ENCODE measurements at places on chromosomes 11 and 22. TPM values are rescaled to one million over a fixed set of nuclear protein-coding genes. Genes with fewer than 3 reads are reported as not detected.

- no peaks in the 10 kb centered on the region for H3K36me3 ChIP-seq
- peaks cover 15% of the 10 kb centered on the region for H3K4me1 ChIP-seq
- no peaks in the 10 kb centered on the region for H3K27me3 ChIP-seq
- DNase-seq, result no peak
- no peak overlapping the region for H3K4me3 ChIP-seq
- no peak overlapping the region for H3K27ac ChIP-seq
These were observed 16.1 kb downstream of the ACO2 start for GRCh38 chr22:41485033-41485432.

- no peaks in the 10 kb centered on the region for H3K36me3 ChIP-seq
- no peak overlapping the region for H3K4me3 ChIP-seq
- H3K4me1 ChIP-seq, result no peaks in the 10 kb centered on the region
- no peak overlapping the region for H3K27ac ChIP-seq
- H3K27me3 ChIP-seq, result peaks cover 19% of the 10 kb centered on the region
These were observed 32.8 kb downstream of the PARVA start for GRCh38 chr11:12410006-12410728.

DNA sequence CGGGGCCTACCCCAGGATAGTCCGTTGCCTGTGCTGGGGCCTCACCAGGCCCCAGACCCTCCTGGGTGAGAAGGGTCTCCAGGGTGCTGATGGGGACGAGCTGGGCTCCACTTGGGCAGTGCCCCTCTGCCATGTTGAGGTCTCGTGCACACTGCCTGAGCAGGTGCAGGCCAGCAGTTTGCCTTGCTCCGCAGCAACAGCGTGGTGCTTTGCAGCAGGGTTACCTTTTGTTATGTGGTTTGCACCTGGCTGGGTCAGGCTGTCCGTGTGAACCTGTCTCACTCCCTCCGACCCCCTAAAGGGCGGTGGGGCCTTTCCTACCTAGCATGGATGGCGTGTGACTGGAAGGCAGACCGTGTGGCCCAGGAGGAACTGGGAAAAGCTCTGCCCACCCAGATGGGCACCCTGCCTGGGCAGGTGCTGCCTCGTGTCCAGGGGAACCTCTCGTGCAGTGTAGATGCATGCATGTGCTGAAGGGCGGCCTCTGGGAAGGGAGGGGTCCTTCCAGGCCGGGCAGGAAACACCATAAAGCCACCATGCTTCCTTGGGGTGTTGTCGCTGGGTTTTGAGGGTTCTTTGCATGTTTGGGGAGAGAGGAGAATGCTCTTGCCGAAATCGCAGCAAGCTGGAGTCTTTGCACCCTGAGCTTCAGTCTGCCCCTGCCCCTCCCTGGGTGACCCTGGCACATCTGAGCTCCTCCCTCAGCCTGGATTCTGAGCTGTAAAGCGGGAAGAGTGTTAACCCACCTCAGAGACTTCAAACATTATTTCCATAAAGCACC is 75.4 kb upstream of the PPARA start:
- H3K36me3 ChIP-seq, result peaks cover 4% of the 10 kb centered on the region
- no peaks in the 10 kb centered on the region for H3K27me3 ChIP-seq
- peaks cover 17% of the 10 kb centered on the region for H3K4me1 ChIP-seq
- no peak for DNase-seq
- H3K27ac ChIP-seq, result no peak overlapping the region
- peak overlapping the region; percentile 17 for H3K4me3 ChIP-seq

- no peak for DNase-seq
- no peak overlapping the region for H3K27ac ChIP-seq
- H3K4me3 ChIP-seq, result no peak overlapping the region
- no peaks in the 10 kb centered on the region for H3K36me3 ChIP-seq
- peaks cover 28% of the 10 kb centered on the region for H3K27me3 ChIP-seq
These were observed 610 bp upstream of the TEX12 start for GRCh38 chr11:112166562-112166961.

DNA sequence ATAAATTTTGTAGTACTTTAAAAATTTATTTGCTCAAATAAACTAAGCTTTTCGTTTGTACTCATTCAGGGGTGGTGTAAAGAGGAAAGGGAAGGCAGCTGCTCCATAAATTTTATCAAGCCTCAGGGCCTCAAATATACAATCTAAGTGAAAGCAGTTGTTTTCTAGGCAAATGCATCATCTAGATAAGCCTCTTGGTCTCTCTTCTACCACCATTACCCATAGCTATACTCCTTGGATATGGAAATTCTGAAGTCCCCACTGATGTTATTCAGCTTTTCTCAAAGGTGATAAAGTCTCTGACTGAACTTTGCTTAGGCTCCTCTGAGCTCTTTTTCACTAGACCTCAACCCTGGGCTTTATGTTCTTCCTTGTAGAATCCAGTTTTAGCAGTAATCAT is 1313.1 kb downstream of the JRKL start:
- H3K27me3 ChIP-seq, result no peaks in the 10 kb centered on the region
- H3K4me3 ChIP-seq, result no peak overlapping the region
- H3K27ac ChIP-seq, result no peak overlapping the region
- DNase-seq, result no peak

DNA sequence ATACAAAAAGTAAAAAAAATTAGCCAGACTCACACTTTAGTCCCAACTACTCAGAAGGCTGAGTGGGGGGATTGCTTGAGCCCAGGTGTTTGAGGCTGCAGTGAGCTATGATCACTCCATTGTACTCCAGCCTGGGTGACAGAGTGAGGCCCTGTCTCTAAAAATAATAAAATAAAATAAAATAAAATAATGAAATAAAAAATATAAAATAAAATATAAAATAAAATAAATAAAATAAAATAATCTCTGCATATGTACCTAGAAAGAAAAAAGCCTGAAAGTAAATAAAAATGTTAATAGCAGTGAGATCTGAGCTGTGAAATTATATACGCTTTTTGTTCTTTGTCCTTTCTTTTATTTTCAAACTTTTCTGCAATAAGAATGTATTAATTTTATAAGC is 17.1 kb upstream of the LRP5 start:
- no peak overlapping the region for H3K27ac ChIP-seq
- H3K36me3 ChIP-seq, result no peaks in the 10 kb centered on the region
- no peak overlapping the region for H3K4me3 ChIP-seq
- peaks cover 4% of the 10 kb centered on the region for H3K4me1 ChIP-seq
- peaks cover 6% of the 10 kb centered on the region for H3K27me3 ChIP-seq
- DNase-seq, result no peak

DNA sequence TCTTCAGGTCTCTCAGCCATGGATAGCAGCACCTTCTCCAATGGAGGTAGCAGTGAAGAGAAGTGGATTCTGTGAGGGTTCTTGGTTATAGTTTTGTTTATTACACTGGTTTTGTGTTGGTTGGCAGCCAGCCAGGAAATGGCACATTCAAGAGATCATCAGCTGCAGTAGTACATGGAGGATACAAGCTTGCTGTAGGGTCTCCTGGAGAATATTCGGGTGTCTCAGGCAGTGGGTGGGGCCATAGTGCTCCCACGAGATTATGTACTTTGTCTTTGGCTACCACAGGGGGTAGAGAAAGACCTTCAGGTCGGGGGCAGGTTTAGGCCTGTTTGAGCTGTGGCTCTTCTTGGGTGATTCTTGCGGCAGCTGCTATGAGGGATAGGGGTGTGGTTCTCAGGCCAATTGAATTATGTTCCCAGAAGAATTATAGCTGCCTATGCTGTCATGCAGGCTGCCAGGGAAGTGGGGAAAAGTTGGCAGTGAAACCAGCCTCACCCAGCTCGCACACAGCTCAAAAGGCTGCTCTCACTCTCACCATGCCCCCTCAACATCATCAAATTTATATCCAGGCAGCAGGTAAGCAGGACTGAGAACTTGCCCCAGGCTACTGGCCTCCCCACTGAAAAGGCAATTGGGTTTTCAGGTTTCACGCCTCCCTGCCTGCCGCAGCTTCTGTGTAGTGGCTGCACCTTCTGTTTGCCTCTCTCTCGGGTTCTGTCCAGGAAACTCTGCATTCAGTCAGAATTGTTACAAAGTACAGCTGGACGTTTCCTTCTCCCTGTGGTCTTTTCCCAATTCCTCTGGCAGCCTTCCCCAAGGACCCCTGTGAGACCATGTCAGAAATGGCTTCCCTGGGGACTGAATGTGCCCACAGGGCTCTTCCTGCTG is 435.5 kb downstream of the LUZP2 start:
- DNase-seq, result no peak
- H3K27me3 ChIP-seq, result no peaks in the 10 kb centered on the region
- no peaks in the 10 kb centered on the region for H3K4me1 ChIP-seq
- H3K4me3 ChIP-seq, result no peak overlapping the region
- H3K36me3 ChIP-seq, result no peaks in the 10 kb centered on the region

- no peaks in the 10 kb centered on the region for H3K4me1 ChIP-seq
- DNase-seq, result no peak
- no peaks in the 10 kb centered on the region for H3K36me3 ChIP-seq
- no peak overlapping the region for H3K27ac ChIP-seq
- no peak overlapping the region for H3K4me3 ChIP-seq
- H3K27me3 ChIP-seq, result no peaks in the 10 kb centered on the region
These were observed 150.0 kb downstream of the SHANK2 start for GRCh38 chr11:71102251-71102995.

DNA sequence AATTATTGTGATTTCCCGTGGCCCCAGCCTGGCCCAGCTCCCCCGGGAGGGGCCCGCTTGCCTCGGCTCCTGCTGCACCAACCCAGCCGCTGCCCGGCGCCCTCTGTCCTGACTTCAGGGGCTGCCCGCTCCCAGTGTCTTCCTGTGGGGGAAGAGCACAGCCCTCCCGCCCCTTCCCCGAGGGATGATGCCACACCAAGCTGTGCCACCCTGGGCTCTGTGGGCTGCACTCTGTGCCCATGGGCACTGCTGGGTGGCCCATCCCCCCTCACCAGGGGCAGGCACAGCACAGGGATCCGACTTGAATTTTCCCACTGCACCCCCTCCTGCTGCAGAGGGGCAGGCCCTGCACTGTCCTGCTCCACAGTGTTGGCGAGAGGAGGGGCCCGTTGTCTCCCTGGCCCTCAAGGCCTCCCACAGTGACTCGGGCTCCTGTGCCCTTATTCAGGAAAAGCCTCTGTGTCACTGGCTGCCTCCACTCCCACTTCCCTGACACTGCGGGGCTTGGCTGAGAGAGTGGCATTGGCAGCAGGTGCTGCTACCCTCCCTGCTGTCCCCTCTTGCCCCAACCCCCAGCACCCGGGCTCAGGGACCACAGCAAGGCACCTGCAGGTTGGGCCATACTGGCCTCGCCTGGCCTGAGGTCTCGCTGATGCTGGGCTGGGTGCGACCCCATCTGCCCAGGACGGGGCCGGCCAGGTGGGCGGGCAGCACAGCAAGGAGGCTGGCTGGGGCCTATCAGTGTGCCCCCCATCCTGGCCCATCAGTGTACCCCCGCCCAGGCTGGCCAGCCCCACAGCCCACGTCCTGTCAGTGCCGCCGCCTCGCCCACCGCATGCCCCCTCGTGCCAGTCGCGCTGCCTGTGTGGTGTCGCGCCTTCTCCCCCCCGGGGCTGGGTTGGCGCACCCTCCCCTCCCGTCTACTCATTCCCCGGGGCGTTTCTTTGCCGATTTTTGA is 3.3 kb upstream of the ANKRD13D start:
- no peak for DNase-seq
- H3K4me1 ChIP-seq, result peaks cover 36% of the 10 kb centered on the region
- peak overlapping the region; percentile 98 for H3K27ac ChIP-seq
- H3K36me3 ChIP-seq, result peaks cover 56% of the 10 kb centered on the region
- no peaks in the 10 kb centered on the region for H3K27me3 ChIP-seq

DNA sequence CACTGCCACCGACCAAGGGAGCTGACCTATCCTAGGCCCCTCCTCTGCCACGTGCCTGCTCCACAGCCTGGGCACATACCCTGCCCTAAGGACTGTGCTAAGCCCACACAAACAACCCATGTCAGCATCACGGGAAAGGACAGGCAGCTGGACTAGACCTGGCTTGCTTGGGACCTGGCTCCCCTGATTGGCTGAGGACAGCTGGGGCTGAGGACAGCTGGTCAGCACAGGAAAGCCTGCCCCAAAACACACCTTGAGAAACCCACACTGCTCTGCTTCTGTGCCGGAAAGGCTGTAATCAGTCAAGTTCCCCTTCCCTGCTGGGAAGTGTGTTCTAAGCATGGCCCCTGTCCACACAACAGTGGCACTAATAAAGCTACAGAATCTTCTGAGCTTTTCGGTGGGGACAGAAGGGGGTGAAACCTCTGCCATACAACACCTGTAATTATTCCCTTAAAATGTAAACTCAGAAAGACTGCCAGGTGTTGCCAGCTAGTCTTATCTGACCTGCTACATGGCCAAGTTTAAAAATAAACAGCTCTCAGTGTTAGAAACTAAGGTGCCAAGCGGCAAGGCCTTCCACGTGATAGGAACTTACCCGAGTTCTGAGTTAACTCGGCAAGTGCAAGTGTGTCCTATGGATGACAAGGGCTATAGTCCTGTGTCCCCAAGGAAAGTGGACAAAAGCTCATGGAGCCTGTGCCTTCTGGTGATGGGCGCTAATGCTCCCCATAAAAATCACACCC is 35.7 kb upstream of the ARFGAP3 start:
- H3K27ac ChIP-seq, result no peak overlapping the region
- peaks cover 9% of the 10 kb centered on the region for H3K36me3 ChIP-seq
- DNase-seq, result no peak
- no peak overlapping the region for H3K4me3 ChIP-seq
- peaks cover 52% of the 10 kb centered on the region for H3K4me1 ChIP-seq

- H3K27ac ChIP-seq, result no peak overlapping the region
- H3K4me1 ChIP-seq, result no peaks in the 10 kb centered on the region
- DNase-seq, result no peak
- H3K36me3 ChIP-seq, result no peaks in the 10 kb centered on the region
- H3K27me3 ChIP-seq, result peaks cover 1% of the 10 kb centered on the region
These were observed 8.1 kb downstream of the KRTAP5-5 start for GRCh38 chr11:1637628-1638027.

GRCh38 chr11:26062660-26063059 is 269.3 kb upstream of the ANO3 start:
- no peak overlapping the region for H3K27ac ChIP-seq
- no peaks in the 10 kb centered on the region for H3K36me3 ChIP-seq
- H3K27me3 ChIP-seq, result no peaks in the 10 kb centered on the region
- H3K4me1 ChIP-seq, result no peaks in the 10 kb centered on the region
- no peak for DNase-seq

GRCh38 chr11:62823677-62824076 is 8.2 kb downstream of the STX5 start:
- H3K4me3 ChIP-seq, result no peak overlapping the region
- H3K27ac ChIP-seq, result no peak overlapping the region
- H3K36me3 ChIP-seq, result peaks cover 49% of the 10 kb centered on the region
- H3K27me3 ChIP-seq, result no peaks in the 10 kb centered on the region
- H3K4me1 ChIP-seq, result no peaks in the 10 kb centered on the region

- no peaks in the 10 kb centered on the region for H3K36me3 ChIP-seq
- H3K4me3 ChIP-seq, result no peak overlapping the region
- H3K4me1 ChIP-seq, result no peaks in the 10 kb centered on the region
- H3K27me3 ChIP-seq, result no peaks in the 10 kb centered on the region
These were observed 144.9 kb downstream of the PGR start for GRCh38 chr11:100984668-100985067.

KCNA4 gene
- total RNA-seq, result not detected

TMPRSS4 gene
- not detected for total RNA-seq

DEFB108B gene
- total RNA-seq, result not detected

SPDYC gene
- total RNA-seq, result not detected

TBX10 gene
- total RNA-seq, result not detected

All from activated CD4-positive, alpha-beta T cell treated with anti-CD3 and anti-CD28 coated beads, Interleukin-2, amount 10 ng/mL, durations not matched to agents 24 days and 14 days (primary cell).